Vagina (tissue), 2 donors: ENCODE measurements at places on chromosomes 7 and 10.

- no peak for DNase-seq
Observed at GRCh38 chr10:72630144-72630543, 4.3 kb upstream of the MICU1 start.

GRCh38 chr7:13904689-13905088 is 84.8 kb downstream of the ETV1 start:
- DNase-seq = no peak

GRCh38 chr7:117004899-117005298 is 51.6 kb downstream of the ST7 start:
- no peak for DNase-seq

- no peak for DNase-seq
Observed at GRCh38 chr7:7254319-7254718, 72.0 kb downstream of the C1GALT1 start.

DNA sequence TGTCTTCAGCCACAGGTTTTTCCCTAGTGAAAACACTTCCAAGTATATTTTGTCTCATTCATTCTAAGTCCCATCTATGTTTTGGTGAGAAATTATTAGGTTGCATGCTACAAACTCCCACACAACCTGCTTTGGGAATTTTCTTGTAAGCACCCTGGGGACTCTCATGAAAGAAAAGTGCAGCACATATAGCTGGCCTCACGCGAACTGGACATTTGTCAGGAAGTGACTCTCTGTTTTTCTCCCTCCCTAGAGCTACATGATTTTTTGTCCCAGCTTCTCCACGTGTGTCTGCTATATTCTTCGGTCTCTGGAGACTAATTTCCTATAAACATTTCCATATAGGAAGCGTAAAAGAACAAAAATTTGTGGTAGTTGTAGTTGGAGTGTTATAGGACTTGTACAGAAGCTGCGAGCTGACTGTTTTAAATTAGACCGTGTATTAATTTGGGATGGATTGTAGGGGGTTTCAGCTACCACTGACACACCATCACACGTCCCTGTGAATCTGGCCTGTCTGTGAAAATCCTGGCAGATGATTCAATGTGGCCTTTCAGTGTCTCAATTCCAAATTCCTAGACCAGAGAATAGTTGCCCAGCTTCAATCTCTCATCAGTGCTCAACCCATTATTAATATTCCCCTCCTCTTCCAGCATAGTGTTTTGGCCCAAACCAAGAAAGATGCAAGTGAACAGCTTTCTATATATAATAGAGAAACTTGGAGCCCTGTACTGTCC is 40.2 kb downstream of the ARL4A start:
- DNase-seq = no peak

DNA sequence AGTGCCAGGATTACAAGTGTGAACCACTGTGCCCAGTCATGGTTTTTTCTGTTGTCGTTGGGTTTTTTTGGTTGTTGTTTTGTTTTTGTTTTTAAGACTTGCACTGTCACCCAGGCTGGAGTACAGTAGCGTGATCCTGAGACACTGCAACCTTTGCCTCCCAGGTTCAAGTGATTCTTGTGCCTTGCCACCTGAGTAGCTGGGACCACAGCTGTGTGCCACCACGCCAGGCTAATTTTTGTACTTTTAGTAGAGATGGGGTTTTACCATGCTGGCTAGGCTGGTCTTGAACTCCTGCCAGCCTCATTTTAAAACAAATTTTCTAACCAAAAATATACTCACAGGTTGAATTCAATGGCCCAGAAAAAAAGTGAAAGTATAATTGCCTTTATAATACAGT is 174.1 kb downstream of the AHR start:
- no peak for DNase-seq

- no peak for DNase-seq
Observed at GRCh38 chr10:17138460-17139042, 8.9 kb upstream of the CUBN start.
